A549 (cell line): ENCODE measurements at places on chromosomes 11 and 22. TPM values are rescaled to one million over a fixed set of nuclear protein-coding genes. Genes with fewer than 3 reads are reported as not detected.

The SLC22A25 gene
- polyA plus RNA-seq: not detected in 3 replicates

The MUC5AC gene
- 0.18 to 0.55 TPM (median 0.18 TPM) in 3 replicates for polyA plus RNA-seq

- no peak for DNase-seq
These were observed 52.1 kb downstream of the SMCO4 start for GRCh38 chr11:93490996-93491618.

- DNase-seq: no peak
These were observed 58.8 kb upstream of the SYN3 start for GRCh38 chr22:33116841-33117547.

GRCh38 chr22:22817468-22818201, 70.0 kb upstream of the IGLL5 start:
- DNase-seq: no peak

- DNase-seq: no peak
These were observed 12.2 kb downstream of the RAB3IL1 start for GRCh38 chr11:61905067-61905696.

- no peak for DNase-seq
These were observed 13.0 kb upstream of the CHRM4 start for GRCh38 chr11:46404476-46405017.
